ENCODE measurements at places on chromosomes 6 and 20.

DNA sequence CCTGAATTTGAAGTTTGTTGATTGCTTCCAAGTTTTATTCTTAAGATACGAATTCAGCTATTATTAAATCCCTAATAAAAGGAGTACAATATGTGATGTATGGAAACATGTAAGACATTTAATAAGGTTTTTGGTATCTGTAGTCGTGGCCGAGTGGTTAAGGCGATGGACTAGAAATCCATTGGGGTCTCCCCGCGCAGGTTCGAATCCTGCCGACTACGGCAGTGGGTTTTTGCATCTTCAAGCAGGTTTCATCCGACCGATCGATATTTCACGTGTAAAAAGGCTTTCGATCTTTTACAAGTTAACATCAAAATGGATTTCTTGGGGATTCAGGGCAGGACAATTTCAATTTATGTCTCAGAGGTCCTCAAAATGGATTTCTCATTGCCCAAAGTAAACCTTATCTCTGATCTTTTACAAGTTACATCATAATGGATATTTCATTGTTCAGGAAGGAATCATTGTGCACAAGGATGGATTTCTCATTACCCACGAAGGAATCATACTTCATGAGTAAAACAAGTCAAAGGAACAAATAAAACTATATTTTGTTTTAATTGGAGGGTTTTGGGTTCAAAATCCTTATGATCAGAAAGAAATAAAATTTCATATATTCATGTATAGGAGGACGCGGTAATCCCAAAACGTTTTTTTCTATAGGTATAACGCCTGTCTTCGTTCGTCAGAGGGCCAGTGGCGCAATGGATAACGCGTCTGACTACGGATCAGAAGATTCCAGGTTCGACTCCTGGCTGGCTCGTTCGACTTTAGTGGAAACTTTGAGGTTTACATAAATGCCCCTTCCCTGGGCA is 37.3 kb upstream of the BTN3A2 start:
- DNase-seq: peak; percentile 38

DNA sequence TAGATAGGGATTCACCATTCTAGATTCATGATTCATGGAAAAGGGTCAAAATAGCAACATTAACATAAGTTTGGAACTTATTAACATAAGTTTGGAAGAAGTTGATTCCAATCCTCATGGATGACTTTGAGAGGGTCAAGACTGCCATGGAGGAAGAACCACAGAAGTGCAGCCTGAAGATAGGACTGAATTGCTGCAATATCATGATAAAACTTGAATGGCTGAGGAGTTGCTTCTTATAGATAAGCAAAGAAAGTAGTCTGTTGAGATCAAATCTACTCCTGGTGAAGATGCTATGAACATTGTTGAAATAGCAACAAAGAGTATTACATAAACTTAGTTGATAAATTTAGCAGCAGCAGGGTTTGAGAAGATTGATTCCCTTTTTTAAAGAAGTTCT is 62.2 kb downstream of the GMDS start:
- no peak for DNase-seq

DNA sequence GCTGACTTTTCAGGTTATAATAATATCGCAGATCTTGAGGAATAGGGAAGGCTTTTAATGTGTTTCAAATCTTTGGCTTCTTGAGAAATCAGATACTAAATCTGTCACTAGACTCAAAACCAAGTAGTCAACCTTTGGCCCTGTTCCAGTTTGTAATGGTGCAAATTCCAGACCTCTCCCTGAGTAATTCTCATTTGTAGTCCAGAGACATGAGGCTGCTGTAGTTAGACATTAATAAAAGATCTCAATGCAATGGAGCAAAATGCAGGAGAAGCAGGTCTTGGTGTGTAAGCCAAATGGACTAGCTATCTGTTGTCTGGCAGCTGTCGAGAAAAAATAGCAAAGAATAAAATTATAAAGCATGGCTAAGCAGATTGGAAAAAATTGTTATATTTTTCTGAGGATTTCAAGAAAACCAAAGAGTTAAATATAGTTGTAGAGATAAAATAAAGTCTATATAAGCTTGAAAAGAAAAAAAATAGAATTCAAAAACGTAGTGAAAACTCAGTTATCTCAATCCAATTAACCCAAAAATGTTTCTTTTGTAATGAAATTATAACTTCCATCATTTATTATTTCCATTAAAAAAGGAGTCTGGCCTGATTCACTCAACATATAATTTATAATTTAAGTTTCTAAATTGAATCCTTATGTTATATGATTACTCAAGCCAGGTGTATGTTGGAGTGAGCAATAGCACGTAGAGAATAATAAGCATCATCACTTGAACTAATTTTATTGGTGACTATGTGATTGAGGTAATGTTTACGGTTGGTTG is 161.5 kb upstream of the ADGRB3 start:
- no peak for DNase-seq

DNA sequence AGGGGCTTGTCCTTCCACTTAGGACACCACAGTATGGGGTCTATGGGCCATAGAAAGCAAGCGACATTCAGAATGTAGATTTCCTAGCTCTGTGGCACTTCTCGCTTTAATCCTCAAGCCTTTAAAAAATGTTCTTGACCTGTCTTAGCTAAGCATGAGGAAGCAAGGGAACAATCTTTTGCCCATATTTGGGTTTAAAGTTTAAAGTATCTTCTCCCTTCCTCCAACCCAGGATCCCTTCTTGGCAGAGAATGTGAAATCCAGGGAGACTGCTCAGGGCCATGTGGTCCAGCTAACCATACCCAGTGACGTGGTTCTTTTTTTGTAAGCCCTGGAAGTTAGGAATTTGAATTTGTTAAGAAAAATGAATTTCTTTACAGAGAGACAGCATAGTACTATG is 289.9 kb downstream of the BTBD9 start:
- DNase-seq: no peak

DNA sequence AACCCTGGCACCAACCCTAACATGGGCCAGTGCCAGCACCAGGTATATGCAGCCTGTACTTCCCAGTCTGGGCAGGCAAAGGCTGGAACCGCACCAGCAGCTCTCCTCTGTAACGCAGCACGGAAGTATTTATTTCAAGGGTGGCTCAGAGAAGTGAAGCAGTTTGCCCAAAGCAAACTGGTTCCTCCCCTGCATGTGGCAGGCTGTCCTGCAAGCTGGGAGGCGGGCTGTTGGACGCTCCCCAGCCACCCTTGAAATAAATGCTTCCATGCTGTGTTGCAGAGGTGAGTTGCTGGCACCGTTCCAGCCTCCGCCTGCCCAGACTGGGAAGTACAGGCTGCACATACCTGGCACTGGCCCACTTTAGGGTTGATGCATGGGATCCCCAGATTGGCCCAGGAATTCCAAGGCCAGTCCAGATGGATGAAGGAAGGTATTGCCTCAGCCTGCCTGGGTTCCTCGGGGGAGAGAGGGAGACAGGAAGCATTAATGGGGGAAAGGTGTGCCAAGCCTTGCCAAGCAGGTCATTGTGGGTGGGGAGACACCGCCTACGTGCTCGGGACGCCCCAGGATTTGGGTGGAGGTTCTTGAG is 49.8 kb downstream of the PPARD start:
- DNase-seq: no peak

- DNase-seq: no peak
Observed at GRCh38 chr20:14284443-14284842, 53.0 kb downstream of the FLRT3 start.

DNA sequence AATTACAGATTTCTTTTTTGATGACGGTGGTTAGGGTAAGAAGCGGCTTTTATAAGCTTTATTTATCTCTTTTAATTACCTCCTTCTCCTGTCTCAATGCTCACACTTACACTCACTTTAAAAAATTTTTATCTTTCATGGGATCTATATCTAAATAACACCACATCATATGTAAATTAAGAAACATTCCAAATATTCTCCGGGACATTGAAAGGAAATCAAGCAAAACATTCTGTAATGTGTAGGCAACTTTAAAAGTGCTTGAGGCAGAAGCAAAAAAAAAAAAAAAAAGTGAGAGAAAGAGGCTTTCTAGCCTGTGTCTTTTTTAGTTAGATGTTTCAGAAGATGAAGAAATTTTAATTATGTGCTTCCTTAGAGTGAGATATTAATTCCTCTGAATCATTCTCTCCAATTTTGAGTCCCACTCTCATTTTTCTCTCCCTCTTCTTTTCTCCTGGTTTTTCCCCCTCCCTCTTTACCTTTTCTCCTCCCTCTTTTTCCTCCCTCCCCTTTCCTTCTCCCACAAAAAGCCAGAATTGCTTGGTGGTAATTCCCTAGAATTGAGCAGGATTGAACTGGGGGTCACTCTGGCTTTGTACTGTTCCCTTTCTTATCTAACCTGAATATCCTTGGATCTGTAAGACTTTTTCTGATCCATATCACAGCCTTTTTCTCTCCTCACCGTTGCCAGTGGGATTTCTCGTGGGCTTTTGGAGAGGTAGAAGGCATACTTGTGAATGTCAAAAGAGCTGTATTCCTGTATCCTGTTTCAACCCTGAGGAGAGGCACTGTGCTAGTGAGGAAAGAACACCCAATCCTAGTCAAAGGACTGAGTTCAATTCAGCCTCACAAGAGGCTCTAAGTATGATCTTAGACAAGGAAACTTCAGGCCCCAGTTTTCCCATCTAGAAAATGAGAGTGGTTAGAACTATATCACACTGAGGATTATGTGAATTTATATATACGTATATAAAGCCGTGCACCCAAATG is 30.4 kb downstream of the KCNQ5 start:
- DNase-seq: no peak

DNA sequence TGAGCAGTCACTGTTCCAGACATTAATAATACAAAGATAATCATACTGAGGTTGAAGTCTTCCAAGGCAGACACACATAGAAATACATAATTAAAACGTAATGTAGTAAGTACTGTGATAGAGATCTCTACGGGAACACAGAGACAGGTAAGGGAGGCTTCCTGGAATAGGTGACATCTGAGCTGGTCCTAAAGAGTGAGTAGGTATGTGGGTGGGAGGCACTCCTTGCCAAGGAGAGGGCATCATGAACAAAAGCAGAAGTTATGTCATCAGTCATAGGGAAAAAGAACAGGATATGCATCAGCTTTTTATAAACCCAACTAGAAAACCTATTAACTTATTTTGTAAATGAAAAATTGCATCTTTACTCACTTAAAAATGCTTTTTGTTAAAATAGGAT is 110.0 kb downstream of the MAP7 start:
- DNase-seq: no peak

DNA sequence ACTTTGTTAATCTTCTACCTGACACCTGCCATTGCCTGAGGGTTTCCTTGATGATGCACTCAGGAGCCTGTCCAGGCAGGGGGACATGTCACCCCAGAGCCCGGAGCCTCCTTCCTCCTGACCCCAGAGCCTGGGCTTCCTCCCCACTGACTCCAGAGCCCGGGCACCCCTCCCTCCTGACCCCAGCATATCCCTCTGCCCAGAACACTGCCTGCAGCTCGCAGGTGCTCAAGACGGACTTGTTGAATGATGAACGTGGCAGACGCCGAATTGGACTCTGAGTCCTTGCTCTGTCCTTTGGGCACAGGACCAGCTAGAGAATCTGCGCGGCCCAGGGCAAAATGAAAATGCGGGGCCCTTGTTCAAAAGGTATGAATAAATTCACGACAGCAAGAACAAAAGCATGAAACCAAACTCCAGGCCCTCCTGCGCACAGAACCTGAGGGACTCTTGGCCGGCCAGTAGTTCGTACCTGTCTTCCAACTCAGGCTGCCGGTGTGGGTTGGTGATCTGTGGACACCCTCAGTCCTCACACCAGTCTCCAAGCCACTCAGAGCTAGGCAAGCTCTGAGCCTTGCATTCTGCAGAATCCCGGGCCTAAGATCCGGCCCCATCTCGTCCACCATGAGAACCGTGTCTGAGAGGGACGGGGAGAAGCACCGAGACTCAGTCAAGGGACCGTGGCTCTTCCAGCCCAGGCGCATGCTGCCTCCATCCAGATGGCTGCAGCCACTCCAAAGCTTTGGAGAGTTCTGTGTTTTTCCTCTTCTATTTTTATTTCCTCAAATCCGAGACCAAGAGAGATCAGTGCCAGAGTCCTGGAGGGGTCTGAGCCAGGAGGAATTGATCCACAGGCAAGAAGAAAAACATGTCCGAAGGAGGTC is 104.7 kb downstream of the BMP7 start:
- no peak for DNase-seq

GRCh38 chr6:31838968-31839367 is 11.4 kb downstream of the HSPA1B start:
- no peak for DNase-seq

DNA sequence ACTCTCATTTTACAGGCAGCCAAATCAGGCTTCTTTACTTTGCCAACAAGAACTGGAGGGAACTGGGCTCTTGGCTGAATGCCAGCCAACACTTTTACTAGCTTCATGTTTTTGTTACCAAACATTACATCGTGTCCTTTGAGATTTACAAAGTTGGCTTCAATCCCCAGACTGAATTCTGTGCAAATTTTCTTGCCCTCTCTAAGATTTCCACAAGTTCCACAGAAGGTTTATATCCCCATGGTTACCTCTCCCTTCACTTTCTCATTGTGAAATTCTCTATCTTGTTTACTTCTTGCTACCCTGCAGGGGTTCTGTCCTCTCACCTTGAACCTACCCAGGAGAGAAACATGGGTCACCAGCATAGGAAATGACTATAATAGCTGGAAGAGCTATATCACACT is 37.6 kb upstream of the PLCB1 start:
- peak; percentile 67 for DNase-seq

GRCh38 chr6:157650261-157650640 is 172.8 kb upstream of the SNX9 start:
- peak; percentile 69 for DNase-seq

- DNase-seq: peak; percentile 35
Observed at GRCh38 chr6:12001004-12001705, 11.0 kb upstream of the HIVEP1 start.

- no peak for DNase-seq
Observed at GRCh38 chr6:3800850-3801591, 48.2 kb upstream of the FAM50B start.

DNA sequence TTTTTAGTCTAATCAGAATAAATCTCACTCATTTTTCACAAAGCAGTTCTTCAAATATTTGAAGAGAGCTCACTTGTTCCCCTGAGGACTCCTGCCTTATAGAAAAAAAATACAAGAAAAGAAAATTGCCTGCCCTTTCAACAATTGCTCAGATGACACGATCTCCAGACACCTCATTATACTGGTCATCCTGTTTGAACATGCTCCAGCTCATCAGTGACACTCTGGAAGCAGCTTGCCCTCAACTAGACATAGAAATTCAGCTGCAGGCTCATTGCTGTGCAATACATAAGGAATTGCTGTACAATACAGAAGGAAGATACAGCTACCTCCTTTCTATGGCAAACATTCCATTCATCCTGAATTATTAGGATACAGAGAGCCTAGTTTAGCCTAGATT is 73.1 kb downstream of the OPN5 start:
- no peak for DNase-seq

- no peak for DNase-seq
Observed at GRCh38 chr6:11729076-11729475, 49.5 kb downstream of the ADTRP start.

DNA sequence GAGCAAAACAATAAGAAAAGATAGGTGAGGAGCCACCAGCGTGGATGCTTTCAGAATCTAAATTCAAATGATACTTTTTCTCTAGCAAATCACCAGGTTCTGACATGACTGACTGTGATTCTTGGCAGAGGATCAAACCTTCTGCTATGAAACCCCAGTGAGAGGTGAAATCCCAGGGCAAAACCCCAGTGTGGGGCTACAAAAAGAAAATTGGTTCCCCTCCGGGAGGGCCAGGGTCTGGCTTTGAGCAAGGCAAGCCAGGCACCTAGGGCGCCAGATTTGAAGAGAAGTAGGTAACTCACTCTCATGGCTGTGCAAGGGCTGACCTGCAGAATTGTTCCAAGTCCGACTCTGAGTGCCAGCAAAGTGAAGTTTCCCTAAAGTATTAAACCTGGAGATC is 20.2 kb upstream of the RALGAPA2 start:
- DNase-seq: no peak

GRCh38 chr6:18166312-18167036 is 11.3 kb downstream of the KDM1B start:
- no peak for DNase-seq

- DNase-seq: no peak
Observed at GRCh38 chr6:38708496-38708895, 5.6 kb upstream of the GLO1 start.

All from Ammon's horn (tissue), 1 donor.